Left cardiac atrium (tissue), 4 donors: ENCODE measurements at places on chromosomes 6 and 20.

DNA sequence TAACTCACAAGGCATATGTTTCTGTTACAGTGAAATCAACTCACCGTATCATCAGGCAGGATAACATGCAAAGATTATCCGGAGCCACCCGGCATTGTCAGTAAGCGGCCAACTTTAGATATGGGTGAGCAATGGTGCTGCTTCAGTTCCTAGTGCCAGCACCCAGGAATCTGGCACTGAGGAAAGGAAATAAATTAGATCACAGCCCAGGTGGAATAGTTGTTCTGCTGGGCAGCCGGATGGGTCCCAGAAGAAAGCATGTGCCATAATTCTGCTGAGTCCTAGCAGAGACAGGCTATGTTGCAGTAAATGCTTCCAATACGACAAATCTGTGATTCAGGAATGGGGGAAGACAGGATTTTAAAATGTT, 183.6 kb upstream of the SPTLC3 start:
- DNase-seq, result no peak

DNA sequence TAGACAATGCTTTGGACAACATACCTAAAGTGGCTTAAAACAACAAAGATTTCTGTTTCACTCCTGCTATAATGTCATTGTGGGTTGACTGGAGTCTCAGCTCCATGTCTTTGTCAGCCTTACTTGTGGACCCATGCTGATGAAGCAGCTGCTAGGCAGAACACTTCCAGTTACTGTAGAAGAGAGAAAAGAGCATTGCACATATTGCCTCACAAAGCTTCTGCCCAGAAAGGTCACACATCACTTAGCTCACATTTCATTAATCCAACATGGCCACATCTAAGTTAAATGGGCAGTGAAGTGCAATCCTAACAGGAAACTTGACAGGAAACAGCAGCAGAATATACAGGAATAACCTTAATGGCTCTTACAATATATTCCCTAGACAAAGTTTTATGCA, 480.5 kb upstream of the HTR1E start:
- DNase-seq, result no peak

- no peak for DNase-seq
These were observed 10.2 kb upstream of the NEDD9 start for GRCh38 chr6:11242711-11243110.

GRCh38 chr20:20521736-20522135, 153.8 kb downstream of the INSM1 start:
- DNase-seq, result no peak

GRCh38 chr20:62197801-62198200, 15.0 kb downstream of the MTG2 start:
- peak; percentile 8 for DNase-seq

GRCh38 chr20:7770578-7770977, 169.7 kb downstream of the HAO1 start:
- no peak for DNase-seq

GRCh38 chr6:28709478-28710349, 184.0 kb downstream of the GPX5 start:
- no peak for DNase-seq

- DNase-seq, result no peak
These were observed 194.9 kb downstream of the PHACTR1 start for GRCh38 chr6:12911427-12911826.

DNA sequence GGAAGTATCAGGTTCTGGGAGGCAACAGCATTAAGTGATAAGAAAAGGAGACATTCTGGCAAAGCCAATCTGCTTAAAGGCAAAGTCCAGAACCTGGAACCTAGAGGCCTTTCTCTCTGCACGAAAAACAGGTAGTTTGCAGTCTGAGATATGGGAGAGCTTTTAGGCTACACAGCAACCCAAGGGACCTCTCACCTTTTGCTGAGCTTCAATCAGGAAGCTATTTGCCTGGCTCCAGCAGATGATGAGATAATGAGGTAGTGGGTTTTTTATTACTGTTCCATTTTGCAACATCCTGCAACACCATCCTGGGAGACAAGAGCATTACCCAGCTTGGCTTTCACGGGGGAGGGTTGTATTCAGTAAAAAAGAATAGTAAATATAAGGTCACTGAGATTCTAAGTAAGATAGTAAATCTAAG, 143.1 kb downstream of the ADGRG6 start:
- no peak for DNase-seq

DNA sequence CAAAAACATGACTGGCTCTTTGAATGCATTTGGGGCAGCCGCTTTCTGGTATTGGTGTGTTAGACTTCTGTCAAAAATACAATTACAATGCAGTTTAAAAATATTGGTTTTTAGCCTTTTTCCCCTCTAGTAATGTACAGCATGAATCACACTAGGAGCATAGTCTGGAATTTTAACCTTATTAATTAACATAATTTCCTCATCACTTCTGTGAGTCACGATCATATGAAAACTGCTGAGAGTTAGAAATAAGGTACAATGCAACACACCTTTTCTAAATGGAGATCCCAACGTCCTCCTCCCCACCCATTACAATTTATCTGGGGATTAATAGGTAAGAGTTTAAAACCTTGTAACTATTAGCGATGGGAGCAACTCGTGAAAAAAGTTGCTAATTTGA, 297.1 kb upstream of the RIMS1 start:
- DNase-seq, result no peak

GRCh38 chr6:8172530-8172929, 70.2 kb upstream of the EEF1E1 start:
- DNase-seq, result no peak

DNA sequence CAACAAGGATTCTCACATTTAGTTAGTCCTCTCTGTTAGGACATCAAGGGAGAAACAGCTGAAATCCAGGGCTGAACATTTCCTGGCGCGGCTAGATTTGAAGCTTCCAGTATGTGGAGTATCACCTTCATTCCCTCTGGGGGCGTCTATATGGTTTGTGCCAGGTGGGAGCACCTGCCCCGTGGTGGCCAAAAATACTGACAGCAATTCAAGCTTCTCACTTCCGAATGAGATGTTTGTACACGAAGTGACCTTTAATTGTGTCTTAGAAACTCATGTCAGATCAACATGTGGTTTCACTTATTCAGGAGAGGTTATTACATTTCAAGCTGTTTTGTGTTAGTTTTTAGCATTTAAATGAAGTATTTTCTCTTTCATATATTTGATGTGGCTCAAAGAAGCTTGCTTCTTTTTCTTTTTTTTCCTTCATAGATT, 67.3 kb upstream of the ZNF217 start:
- no peak for DNase-seq

DNA sequence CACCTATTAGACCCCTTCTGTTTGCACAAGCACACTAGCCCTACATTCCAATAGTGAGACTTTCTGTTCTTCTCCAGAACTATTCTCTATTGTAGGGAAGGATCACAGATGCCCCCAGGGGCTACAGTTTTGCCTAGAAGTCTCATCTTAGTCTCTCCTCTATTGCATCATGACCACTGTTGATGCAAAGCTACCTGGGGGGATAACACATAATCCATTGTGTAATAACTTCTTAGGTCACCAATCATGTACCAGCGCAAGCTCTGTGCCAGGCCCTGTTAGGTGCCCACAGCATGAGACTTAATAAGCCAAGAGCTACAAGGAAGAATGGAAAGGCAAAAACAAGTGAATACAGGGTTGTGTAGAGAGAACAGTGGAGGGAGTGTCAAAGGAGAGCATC, 98.1 kb upstream of the TNFAIP3 start:
- no peak for DNase-seq

GRCh38 chr6:157428427-157429202, 47.6 kb downstream of the ZDHHC14 start:
- no peak for DNase-seq

DNA sequence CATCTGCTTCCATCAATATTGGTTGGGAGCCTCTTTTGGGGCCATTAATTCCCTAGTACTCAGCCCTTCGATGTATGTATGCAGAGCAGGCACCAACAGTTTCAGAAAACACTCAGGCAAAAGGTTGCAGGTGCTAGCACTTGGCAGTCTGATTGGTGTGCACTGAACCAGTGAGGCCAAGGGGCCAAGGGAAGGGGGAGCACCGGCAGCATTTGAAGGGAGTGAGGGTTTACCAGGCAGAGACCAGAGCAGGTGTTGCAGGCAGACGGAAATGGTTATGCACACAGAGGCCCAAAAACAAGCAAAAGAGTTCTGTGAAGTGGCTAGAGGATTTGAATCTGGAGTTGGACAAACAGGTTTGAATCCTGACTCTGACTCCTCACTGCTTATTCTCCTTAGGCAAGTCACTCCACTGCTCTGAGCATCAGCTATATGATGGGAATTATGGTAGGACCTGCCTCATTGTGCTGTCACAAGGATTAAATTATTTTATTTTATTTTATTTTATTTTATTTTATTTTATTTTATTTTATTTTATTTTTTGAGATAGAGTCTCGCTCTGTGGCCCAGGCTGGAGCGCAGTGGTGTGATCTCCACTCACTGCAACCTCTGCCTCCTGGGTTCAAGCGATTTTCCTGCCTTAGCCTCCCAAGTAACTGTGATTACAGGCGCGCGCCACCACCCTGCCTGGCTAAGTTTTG, 58.1 kb upstream of the SHLD1 start:
- no peak for DNase-seq

DNA sequence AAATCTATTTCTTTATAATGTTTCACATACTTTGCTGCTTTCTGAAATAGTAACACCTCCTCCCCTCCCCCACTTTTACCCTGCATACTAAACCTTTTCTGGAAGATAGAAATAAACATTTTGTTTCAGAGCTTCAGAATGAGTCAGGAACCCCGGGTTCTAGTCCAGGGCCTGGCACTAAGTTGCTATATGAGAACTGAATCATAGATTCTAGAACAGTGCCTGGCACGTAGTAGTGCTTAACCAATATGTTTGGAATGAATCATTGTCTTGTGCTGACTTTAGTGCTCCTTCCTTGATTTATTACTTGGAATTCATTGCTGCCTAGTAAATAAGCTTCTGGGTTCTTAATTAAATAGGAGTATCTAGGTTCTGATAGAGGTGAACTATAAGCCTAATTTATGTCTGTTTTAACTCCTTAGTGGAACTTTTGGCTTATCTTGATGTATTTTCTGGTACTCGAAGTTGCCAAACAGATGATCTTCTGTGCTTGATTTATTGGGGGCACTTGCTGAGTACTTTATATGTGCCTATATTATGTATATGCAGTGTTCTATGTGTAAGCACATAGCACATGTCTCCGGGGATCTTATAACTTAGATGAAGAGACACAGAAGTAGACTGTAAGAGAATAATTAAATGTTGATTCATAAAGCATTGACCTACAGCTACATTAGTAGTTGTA, 18.6 kb downstream of the TAB2 start:
- DNase-seq, result no peak

DNA sequence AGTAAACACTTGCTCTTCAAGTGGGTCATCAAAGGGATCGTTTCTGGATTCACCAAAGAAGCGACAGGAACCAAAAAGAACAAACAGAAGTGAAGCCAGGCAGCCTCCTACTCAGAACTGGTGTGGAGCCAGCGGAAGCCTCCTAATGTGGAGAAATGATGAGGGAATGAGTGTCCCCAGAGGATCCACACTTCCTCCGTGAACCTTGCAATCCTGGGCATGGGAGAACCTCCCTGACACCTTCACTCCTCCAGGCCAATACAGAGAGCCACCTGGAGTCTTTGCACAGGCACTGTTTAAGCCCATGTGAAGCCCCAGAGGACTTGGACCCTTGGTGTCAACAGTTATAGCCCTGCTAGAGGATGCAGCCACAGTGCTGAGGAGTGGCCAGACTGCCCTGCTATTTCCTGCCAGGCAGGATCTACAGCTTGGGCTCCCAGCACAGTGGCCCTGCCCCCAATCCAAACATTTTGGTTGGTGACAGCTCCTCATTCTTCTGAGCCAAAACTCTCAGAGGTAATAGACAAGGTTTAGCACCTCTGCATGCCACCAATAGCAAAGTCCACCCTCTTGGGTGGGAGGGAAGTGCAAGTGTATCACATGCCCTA, 23.2 kb upstream of the SERINC1 start:
- DNase-seq, result no peak

- DNase-seq, result no peak
These were observed 104.0 kb downstream of the CD2AP start for GRCh38 chr6:47581591-47581990.

DNA sequence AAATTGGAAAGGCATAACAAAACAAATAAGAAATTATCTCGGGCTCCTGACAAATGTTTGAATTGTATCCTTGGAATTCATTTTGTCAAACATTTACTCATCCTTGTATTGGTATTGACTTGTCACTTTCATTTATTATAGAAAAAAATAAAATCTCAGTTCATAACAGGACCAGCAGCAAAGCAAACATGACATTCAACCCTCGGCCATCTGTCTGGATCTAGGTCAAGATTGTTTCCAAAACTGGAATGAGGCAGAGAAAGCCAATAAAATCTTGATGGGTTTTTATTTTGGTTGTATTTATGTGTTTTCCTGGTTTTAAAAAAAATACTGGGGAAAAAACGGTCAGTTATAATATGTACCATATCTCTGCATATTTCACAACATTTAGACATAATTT, 42.9 kb upstream of the FABP7 start:
- no peak for DNase-seq

- no peak for DNase-seq
These were observed 22.5 kb upstream of the QKI start for GRCh38 chr6:163391985-163392384.

- no peak for DNase-seq
These were observed 2.6 kb downstream of the NPEPL1 start for GRCh38 chr20:58695084-58695722.

- DNase-seq, result no peak
These were observed 7.0 kb downstream of the EYA2 start for GRCh38 chr20:46901638-46902037.

- no peak for DNase-seq
These were observed 35.2 kb upstream of the KIF13A start for GRCh38 chr6:18022398-18023231.

DNA sequence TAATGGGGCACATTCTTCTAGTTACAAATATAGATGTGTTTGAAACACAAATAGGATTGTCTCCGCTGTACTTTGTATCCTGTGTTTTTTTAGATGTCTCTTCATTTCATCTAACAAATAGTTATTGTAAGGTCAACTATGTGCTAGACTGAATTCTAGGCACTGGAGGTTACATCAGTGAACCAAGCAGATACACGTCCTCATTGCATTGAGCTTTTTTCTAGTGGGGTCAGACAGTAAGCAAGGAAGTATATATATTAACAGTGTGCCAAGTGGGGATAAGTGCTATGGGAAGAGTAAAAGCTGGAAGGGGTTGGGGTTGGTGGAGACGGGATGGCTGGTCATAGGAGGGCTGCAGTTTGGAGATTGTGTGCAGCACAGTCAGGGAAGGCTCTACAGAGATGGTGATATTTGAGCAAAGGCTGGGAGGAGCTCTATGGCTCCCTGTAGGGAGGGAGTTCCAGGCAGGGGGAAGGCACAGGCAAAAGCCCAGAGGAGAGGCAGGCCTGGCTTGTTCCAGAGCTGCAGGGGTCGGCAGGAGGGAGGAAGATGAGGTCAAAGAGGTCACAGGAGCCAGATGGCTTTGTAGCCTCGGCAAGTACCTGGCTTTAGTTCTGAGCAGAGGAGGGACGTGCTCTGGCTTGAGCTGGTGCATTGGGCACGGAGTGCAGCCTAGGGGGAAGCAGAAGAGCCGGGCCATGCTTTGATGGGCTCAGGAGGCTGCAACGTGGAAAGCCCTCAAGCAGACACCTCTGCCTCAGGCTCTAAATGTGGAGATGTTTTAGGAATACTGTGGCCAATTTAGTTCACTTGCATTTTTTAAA, 152.3 kb downstream of the ZDHHC14 start:
- DNase-seq, result no peak
